ENCODE measurements at places on chromosomes 7 and 10. TPM values are rescaled to one million over a fixed set of nuclear protein-coding genes. Genes with fewer than 3 reads are reported as not detected.

Gene TAS2R41
- polyA plus RNA-seq = not detected

Gene RAB19
- polyA plus RNA-seq = 0.10 TPM

Gene IGFBP3
- polyA plus RNA-seq = 183 TPM

Gene CPVL
- 16.7 TPM for polyA plus RNA-seq

DNA sequence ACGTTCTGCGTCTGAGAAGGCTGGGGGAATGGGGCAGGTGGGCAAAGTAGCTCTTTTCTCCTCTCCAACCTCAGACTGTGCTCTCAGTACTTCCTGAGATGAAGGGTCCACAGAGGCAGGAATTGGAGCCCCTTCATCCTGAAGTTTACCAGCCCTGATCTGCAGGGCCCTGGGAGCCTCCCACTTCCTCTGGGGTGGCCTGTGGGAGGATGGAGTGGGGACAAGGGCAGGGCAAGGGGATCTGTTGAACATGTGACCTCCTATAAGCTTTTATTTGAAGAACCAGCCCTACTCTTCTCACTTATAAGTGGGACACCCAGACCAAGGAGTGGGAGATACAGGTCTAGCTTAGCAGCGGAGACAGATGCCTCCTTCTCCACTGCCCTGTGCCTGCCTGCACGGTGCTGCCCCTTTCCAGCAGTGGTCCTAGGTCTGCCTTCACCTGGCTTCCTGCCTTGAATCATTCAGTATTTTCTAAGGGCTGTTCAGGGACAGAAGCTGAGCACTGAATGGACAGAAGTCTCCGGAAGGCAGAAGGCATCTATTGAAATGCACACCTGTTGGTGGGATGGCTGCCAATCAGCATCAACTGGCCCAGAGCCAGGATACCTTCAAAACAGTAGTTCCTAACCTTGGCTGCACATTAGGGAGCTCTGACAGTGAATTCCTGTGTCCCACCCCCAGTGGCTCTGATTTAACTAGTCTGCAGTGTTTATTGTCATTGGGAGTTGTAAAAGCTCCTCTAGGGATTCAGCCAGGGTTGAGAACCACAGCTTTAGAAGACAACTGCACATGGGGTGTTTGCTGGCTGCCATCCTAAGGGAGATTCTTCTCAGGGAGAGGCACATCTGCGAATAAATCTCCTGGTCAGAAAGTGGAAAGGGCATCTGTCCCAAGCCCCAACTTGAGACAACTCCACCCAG, 2.7 kb upstream of the ARHGAP22 start:
- DNase-seq = no peak

DNA sequence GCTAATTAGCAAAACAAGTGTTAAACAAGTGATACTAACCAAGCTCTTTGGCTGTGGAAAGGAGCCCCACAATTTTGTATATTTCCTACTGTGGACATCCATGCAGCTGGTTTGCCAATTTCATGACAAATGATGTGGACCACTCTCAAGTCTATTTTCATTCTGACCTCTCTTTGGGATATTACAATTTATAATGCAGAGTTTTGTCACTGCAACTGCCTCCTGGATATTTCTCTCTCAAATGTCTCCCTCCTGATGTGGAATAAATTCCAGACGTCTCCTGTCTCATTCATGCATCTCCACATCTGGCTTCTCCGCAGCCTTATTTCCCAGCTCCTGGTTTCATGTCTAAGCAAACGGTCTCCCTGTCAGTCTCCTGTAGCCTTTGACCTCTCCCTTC, 80.6 kb upstream of the RHEB start:
- DNase-seq = no peak

- DNase-seq = no peak
Measured at GRCh38 chr10:61964059-61964709, 62.7 kb downstream of the ARID5B start.

DNA sequence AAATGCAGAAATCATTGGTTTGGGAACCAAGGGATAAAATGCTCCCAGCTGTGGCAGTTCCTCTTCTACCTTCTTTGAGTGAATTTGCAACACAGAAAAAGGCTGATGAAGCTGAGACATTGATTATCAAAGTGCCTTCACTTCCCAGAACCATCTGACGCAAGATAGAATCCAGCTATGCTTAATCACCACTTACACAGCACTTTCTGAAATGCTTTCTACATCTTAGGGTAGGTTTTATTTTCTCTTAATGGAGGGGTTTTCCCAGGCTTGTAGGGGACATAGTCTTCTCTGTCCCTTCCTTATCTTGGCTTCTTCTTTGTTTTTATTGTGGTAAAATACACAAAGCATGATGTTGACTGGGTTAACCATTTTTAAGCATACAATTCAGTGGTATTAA, 332.6 kb upstream of the ZNF32 start:
- DNase-seq = no peak

DNA sequence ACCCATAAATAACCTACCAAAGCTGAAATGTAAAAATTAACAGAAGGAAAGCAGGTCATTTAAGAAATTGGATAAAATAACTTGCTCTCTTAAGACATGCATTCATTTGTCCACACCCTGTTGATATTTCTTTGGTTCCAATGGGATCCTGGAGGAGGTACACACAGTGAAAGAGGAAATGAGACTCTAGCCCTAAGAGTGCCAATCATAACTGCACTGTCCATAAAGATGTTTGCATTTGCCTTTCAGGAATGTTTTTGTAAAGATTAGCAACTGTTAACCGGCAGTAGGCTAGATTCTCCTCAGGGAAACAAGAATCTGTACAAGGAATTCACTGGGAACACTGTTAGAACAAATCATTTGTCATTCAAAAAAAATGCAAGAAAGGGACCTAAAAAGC, 61.0 kb downstream of the MEOX2 start:
- no peak for DNase-seq

- no peak for DNase-seq
Measured at GRCh38 chr7:2069472-2069860, 163.3 kb downstream of the MAD1L1 start.

DNA sequence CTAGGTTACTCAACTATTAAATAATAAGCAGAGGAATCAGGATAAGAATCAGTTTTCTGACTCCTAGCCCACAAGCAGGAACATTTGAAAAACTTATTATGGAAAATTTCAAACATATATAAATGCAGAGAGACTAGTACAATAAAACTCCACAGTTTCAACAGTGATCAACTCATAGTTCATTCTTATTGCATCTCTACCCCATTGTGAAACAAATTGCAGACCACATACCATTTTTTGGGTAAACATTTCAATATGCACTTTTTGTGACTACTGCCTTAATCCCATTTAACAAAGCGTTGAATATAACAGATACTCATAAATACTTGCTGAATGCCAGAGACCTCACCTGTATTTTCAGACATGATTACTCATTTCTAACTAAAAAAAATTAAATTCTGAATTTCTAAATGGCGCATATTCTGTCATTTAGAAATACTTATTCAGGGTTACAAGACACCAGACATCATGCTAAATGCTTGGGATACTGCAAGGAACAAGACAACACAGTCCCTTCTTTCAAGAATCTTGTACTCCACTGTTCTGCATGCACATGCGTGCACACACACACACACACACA, 11.4 kb downstream of the CDK6 start:
- DNase-seq = no peak

DNA sequence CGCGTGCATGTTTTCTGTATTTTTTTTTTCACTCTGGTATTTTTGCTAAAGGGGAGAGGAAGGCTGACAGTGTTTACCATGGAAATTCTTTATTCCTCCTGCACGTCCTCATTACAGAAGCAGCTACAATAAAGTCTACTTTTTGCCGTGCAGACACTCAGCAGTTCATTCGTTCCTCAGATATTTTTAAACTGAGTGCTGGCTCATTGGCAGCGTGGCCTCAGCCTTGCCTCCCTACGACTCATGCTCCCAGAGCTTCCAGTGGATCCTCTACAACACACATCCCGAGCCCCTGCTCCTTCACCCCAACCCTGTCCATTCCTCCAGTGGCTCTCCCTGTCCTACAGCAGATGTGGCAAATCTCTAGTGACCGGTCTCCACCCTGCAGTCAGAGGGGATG, 239.2 kb upstream of the ZMIZ1 start:
- no peak for DNase-seq

GRCh38 chr10:89695307-89695706, 6.1 kb upstream of the KIF20B start:
- DNase-seq = no peak

GRCh38 chr10:124124123-124124768, 30.8 kb upstream of the CHST15 start:
- no peak for DNase-seq

Data from urinary bladder (tissue), 4 donors.